ENCODE measurements at places on chromosomes 5 and 9.
A peak's percentile ranks its signal among the peaks of the same experiment; 100 is the strongest.

GRCh38 chr9:72304538-72304937 lies 60.5 kb downstream of the ZFAND5 start:
- DNase-seq = no peak

GRCh38 chr5:143120460-143121134 lies 282.9 kb downstream of the NR3C1 start:
- DNase-seq = peak; percentile 46

DNA sequence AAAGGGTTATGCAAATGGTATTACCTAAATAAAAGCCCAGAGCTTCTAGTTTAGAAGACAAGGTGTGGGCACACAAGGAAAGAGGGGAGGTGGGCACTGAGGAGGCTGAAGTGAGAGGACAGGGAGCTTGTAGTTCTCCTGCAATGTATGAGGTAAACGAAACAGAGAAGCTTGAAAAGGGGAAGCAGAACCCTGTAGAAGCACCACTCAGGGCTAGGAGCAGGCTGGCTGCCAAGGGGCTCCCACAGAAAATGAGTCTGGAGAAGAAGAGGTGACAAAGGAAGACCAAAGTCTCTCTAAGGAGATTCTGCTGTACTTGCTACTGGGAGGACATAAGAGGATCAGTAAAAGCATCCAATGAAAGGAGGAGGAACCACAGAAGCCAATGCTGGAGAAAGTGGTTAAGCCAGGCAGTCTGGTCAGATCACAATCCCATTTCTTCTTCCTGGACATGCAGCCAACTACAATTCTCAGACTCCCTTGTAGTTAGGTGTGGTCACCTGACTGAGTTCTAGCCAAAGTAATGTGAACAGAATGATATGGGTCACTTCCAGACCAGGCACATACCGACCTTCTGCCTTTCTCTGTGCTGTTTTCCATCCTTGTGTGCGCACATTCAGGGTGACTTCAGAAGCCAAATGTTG lies 174.5 kb upstream of the MAP3K1 start:
- DNase-seq = no peak

DNA sequence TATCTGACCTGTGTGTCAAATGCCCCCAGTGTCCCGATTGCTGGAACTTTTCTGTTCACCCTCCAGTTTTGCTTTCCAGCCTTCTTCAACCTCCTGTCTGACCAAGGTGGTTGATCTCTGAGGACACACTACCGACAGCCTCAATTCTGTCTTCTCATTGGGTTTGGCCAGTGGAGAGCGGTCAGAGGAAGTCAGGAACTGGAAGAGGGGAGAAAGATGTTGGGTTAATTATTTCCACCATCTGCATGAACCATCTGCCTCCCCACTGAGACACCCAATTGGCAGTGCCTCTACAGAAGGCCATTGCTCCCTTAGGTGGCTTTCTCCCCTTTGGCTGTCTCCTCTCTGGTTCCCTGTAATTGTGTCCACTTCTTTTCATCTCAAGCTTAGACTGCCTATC lies 154.3 kb upstream of the RAI14 start:
- no peak for DNase-seq

DNA sequence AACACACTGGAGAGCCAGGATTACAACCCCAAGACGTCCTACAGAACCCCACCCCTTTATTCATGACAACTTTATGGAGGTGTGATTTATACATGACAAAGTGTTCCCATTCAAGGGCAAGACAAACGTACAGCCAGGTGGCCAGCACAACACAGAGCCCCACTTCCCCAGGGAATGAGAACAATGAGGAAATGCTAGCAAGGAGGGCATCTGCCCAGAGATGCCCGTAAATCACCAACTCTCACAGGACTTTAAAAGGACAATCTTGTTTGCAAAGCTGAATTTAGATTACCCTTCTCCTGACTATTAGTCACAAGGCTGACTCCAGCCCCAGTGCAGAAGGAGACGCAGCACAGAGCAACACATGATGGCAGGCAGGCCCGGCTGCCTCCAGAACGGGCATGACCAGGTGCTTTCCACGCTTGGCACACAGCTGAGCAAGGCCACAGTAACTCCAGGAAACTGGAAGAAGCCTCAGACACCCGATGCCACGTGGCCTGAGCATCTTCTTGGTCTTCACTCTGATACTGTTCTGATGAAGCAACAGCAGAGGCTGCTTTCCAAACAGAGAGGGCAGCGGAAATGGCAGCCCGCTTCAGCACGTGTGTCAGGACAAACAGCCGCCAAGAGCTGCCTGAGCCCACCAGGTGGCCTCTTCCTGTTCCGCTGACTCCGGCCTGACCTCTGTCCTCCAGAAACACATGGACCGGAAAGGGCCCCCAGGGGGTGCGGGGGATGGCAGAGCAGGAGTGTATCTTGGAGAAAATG lies 51.4 kb downstream of the ROR2 start:
- peak; percentile 51 for DNase-seq

DNA sequence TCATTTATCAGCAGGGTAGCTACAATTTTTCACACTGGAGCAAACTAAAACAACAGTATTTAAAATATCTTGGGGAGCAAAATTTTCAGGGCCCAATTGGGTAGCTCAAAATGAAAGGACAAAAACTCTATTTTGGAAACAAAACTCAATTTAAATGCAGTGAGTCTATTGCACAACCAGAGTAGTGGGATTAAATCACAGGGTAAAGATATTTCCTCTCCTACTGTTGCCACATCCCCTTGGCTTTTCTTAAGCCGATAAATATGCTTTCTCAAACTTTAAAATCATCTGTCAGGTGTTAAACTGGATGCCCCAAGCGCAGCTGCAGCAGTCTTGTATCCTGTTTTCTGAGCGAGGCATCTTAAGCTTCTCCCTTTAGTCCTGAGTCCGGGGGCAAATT lies 1474.3 kb upstream of the CDH9 start:
- DNase-seq = no peak

GRCh38 chr9:129145841-129146292 lies 32.2 kb downstream of the IER5L start:
- no peak for DNase-seq

DNA sequence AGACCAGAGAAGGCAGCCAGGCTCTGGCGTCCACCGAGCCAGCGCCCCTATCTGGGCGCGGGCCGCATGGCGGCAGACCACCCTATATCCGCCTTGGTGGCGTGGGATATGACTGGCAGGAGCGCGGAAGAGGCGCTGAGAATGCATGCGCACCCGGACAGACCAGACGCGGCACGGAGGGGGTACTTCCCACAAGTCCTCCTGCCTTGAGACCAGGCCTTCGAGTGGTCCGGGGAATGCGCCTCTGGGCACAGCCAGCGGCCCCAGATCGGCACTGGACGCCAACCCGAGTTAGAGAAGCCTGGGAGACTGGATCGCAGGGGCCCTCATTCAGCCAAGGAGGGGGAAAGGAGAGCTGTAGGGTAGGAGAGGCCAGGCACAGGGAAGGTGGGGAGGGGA lies 2.5 kb upstream of the LMX1B start:
- DNase-seq = no peak

DNA sequence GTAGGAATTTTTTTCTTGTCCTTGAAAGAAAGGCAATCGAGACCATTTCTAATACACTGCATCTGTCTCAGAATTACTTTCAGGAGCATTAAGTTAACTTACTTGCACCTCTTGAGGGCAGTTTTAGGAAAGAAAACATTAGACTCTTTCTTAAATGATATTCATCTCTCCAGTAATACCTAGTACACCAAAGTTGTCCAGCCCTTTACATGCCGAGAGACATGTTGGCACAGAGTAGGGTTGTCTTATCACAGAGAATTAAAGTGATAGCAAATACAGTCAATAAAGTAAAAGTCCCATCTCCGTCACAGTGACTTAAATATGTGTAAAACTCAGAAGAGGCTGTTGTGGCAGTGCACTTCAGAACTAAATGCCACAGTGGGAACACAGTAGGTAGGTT lies 154.3 kb upstream of the KCNN2 start:
- DNase-seq = no peak

GRCh38 chr5:33936004-33936380 lies 194 bp upstream of the RXFP3 start:
- peak; percentile 54 for DNase-seq

DNA sequence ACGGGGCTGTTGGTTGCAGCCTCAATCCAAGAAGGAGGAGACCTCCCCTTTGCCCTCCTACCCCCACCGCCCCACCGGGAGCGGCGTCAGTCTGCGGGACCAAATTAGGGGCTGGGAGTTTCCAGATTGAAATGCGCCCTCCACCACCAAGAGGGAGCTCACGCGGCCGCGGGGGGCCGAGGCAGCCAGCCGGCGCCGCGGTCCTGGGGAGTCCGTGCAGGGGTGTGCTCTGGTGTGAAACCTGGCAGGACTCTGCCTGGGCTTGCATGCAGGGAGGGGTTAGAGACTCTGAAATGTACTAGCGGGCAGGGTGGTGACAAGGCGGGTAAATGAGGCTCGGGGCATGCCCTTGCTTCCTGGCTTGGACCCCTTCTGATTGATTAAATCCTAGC lies 989 bp upstream of the FBN2 start:
- DNase-seq = no peak

- no peak for DNase-seq
Measured at GRCh38 chr5:34041247-34041972, 1.6 kb downstream of the C1QTNF3 start.

DNA sequence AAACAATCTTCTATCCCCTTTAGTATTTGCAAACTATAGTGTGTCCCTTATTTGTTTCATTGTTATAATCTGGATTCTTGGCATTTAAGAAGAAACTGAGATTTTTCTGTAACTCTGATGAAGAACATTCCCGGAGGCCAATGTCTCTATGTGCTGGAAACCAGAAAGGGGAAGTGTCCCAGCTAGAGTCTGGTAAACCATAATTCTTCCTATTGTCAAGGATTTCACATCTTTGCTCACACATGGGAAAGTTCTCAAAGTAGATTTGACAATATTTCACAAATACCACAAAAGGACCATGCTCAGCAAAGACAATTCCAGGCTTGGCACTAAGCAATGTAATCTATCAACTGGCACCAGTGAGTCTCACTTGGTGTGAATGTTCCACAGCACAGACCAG lies 146.8 kb downstream of the MUSK start:
- no peak for DNase-seq
